ENCODE measurements at places on chromosomes 3 and 15.

DNA sequence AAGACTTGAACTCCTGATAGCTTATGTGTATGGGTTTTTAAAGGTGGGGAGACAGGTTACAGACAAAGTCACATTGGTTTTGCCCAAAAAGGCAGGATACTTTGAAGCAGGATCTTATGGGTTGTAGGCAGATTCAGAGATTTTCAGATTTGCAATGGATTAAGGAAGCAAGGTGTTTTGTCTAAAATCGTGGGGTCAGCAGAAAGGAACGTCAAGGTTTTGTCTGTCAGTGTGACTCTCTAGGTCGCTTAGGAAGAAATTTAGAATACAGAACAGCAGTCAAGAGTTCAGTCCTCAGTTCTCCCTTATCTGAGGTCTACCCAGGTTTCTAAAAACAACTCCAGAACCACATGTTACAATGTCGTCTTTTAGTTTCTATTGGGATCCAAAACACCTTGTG, 361.0 kb downstream of the SQOR start:
- no peak for DNase-seq

DNA sequence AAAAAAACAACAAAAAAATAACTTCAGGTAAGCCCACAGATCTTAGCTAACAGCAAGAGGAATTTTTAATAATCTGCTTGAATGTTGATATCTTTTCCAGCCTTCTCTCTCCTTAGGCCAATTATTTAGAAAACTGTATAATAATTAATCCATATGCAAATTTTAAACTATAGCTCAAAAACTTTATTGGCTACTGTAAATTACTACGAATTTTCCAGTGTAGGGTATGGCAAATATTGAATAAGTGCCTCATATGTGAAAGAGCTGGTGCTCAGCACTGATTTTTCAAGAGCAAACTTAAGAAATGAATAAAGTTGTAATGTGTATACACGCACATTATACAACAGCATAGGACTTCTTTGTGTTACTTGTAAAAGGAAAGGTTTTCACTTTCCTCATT, 123.0 kb downstream of the TFDP2 start:
- DNase-seq, result no peak

DNA sequence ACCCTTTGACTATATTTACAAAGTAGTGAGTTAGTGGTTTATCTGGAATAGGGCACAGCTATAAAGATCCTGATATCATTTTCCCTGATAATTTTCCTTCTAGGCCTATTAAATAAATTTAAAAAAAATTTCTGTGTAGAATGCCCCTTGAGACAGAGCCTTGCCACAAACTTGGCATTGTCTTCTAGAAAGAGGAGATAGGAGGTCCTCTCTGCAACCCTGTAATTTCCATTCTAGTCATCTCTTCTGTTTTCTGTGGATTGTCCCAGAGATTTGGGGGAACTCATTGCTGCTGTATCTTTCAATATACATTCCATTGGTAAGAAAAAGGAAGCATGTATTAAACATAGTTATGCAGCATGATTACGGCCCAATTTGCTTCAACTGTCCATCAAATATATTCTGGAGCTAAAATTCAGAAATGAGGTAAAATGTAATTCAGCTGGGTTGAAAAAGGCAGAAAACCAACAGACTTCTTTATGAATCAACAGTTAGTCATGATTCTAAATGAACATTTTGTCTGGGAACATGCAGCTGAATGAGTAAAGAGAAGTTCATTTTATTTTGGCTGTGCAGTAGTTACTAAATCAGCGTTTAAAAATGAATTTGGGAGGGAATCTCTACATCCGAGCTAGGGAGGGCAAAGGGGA, 401.1 kb downstream of the NAALADL2 start:
- DNase-seq, result no peak

DNA sequence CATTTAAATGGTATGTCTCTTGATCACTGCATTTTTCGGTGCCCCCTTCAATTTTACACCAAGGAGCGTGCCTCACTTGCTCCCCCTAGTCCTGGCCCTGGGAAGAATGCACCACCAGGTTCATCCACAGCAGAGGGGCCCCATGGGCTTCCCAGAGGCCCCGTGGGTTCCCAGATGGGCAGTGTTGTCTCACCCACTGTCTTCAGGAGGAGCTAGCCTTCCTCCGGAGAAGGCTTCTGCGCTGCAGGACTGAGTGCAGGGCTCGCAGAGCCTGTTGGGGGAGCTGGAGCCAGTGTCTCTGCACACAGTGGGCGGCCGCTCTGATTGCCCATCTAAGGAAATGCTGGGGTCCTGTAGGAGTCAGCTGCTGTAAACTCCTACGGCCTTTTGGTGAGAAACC, 45.9 kb downstream of the POLR2M start:
- DNase-seq, result peak; percentile 41

DNA sequence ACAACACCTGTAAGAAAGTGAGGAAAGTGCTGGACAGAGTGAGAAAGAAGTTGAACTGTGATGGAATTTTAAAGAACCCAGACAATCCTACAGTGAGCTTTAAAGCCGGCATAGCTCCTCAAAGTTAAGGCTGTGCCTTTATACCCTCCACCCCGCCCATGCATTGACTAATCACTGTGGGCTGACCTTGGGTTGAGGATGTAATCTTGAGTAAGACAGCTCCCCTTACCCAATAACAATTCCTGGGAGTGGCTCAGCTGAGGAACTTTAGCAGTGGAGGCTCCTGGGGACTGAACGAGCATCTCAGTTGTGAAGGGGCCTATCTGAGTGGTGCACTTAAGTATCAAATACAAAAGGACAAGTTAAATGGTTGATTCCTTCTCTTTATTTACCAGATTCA, 35.7 kb upstream of the ZNF770 start:
- DNase-seq, result no peak

DNA sequence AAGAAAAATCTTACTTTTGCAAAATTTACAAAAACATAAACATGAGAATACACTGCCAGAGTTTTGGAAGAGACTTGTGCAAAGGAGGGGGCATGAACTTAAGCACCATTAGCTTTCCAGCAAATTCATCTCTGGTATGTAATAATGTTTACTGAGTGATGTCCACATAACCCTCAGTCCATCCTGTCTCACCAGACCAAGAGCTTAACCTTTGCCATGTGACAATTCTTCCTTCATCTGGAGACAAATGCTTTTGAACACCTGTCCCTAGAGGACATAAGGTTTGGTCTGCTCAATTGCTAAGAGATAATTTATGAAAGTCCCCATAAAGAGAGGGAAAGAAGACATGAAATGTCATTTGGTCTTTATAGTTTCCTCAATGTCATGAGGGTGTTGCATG, 412.3 kb downstream of the ERC2 start:
- DNase-seq, result no peak

GRCh38 chr3:53218131-53218530, 37.7 kb downstream of the TKT start:
- DNase-seq, result peak; percentile 44

DNA sequence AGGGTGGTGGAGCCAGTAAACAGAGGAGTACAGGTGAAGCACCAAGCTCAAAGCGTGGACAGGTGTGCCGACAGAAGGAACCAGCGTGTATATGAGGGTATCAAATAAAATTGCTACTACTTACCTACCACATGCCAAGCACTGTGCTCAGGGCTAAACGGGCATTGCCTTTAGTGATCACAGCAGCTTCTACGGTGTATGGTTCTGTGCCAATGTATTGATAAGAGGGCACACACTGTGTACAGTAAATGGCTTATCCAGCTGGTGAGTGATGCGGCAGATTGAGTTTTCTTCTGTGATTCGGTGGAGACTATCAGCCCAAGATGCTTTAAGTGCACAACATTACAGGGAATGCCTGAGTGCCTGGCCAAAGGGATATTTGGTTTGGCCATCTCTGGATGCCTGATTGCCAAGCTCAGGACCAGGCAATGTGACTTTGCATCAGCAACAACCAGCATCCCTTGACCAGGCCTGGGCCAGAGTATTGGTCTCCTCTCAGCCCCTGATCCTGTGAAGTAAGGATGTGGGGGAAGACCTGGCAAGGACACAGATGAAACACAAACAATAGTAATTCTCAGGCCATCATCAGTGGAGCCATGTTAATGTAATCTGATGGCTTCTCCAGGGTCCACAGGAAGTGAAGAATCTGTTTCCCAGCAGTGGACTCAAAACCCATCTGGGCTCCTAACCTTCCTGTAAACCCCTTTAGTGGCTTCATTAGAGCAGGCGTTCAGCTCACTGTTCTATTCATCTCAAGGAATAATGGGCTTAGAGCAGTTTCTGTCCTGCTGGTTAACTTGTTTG, 14.1 kb downstream of the STARD5 start:
- no peak for DNase-seq

DNA sequence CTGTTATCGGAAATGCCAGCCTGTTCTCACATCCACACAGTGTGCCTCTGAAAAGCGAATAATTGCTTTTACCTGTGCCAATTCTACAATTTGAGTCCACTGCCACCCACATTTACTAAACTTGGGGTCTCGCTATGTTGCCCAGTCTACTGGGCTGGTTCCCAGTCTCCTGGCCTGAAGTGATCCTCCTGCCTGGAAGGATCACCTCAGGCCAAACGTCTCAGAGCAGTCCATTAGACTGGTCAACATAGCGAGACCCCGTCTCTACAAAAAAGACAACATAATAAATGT, 827 bp upstream of the INO80 start:
- no peak for DNase-seq

GRCh38 chr3:43334976-43335375, 48.6 kb downstream of the SNRK start:
- DNase-seq, result no peak

GRCh38 chr15:75329571-75329970, 6.3 kb upstream of the COMMD4 start:
- no peak for DNase-seq

GRCh38 chr3:4163011-4163410, 140.2 kb upstream of the SETMAR start:
- DNase-seq, result no peak

GRCh38 chr3:133855002-133855370, 40.7 kb downstream of the RAB6B start:
- DNase-seq, result peak; percentile 69

- no peak for DNase-seq
Measured at GRCh38 chr15:87722941-87723691, 533.4 kb downstream of the NTRK3 start.

- DNase-seq, result no peak
Measured at GRCh38 chr15:81475471-81475870, 101.5 kb upstream of the TMC3 start.

GRCh38 chr3:70992562-70993204, 590.8 kb downstream of the FOXP1 start:
- DNase-seq, result no peak

GRCh38 chr3:39053696-39054095, 1.9 kb downstream of the WDR48 start:
- DNase-seq, result no peak

GRCh38 chr3:180782195-180782984, 103.1 kb upstream of the CCDC39 start:
- DNase-seq, result no peak

Measured in pons (tissue), 1 donor.